ENCODE measurements at places on chromosomes 7 and 10. TPM values are rescaled to one million over a fixed set of nuclear protein-coding genes. Genes with fewer than 3 reads are reported as not detected.

Gene FAM24B
- total RNA-seq: 5.7 TPM

Gene EMX2
- total RNA-seq: 5.5 TPM

Gene TCERG1L
- 0.99 TPM for total RNA-seq

Gene WNT2
- 4.5 TPM for total RNA-seq

Gene PRSS37
- not detected for total RNA-seq

Gene TMEM176B
- 24.6 TPM for total RNA-seq

Gene ARHGAP22
- 1.1 TPM for total RNA-seq

Gene FAM25A
- 16.3 TPM for total RNA-seq

Gene OR6B1
- not detected for total RNA-seq

Gene MNX1
- total RNA-seq: not detected

Gene CDK14
- total RNA-seq: 51.6 TPM

Gene DGKI
- total RNA-seq: 1.5 TPM

Gene BLOC1S2
- 32.4 TPM for total RNA-seq

Gene CLRN3
- total RNA-seq: 0.39 TPM

Gene ITGA8
- 17.5 TPM for total RNA-seq

Gene CYP2E1
- total RNA-seq: 0.69 TPM

Gene SPDYE2
- not detected for total RNA-seq

Gene TMEM236
- total RNA-seq: 0.69 TPM

Gene IGF2BP3
- 44.8 TPM for total RNA-seq

Gene AMPH
- 3.5 TPM for total RNA-seq

Gene MAT1A
- total RNA-seq: 0.30 TPM

Gene CYP2C19
- 0.69 TPM for total RNA-seq

Gene ELMO1
- total RNA-seq: 37.9 TPM

Gene FLNC
- 106 TPM for total RNA-seq

Gene NODAL
- total RNA-seq: not detected

Gene GSTO2
- 6.3 TPM for total RNA-seq

Gene NUTM2E
- total RNA-seq: 0.20 TPM

Gene BAIAP2L1
- total RNA-seq: 7.6 TPM

Gene CFAP70
- total RNA-seq: 3.4 TPM

Gene ATOH7
- not detected for total RNA-seq

Gene ZNF783
- total RNA-seq: 10.2 TPM

Gene GIMAP8
- 5.4 TPM for total RNA-seq

Gene KCNH2
- 0.99 TPM for total RNA-seq

Gene PDGFA
- total RNA-seq: 30.0 TPM

Gene MPP7
- total RNA-seq: 15.9 TPM

Gene SPDYE9
- 0.10 TPM for total RNA-seq

Gene IFIT1B
- 4.9 TPM for total RNA-seq

Gene SH2B2
- total RNA-seq: 2.0 TPM
